Activated naive CD4-positive, alpha-beta T cell treated with Interleukin-2 at 50 U/mL for 16 hours (primary cell): ENCODE measurements at places on chromosomes 16 and 17.

- DNase-seq = no peak
Observed at GRCh38 chr16:58426966-58427365, 34.7 kb downstream of the GINS3 start.

DNA sequence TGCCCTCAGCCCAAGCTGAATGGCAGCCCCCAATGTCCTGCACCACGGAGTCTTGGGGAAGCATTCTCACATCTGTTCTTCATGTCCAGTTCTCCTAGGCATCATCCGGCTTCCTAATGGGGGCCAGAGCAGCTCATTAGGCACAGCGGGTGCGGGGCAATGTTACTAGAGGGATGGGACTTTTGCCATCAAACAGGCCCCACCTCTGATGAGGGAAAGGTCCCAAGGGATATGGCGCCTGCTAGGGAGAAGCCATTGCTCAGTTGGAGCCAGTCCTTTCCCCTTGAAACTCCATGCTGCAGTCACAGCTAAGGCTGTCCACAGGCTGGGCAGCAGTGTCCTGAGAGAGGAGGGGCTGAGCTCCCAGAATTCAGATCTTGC lies 1.7 kb upstream of the DPH1 start:
- DNase-seq = no peak

GRCh38 chr17:70295731-70296130 lies 126.4 kb downstream of the KCNJ2 start:
- DNase-seq = no peak

- no peak for DNase-seq
Observed at GRCh38 chr16:54934481-54935265, 4.0 kb downstream of the IRX5 start.

DNA sequence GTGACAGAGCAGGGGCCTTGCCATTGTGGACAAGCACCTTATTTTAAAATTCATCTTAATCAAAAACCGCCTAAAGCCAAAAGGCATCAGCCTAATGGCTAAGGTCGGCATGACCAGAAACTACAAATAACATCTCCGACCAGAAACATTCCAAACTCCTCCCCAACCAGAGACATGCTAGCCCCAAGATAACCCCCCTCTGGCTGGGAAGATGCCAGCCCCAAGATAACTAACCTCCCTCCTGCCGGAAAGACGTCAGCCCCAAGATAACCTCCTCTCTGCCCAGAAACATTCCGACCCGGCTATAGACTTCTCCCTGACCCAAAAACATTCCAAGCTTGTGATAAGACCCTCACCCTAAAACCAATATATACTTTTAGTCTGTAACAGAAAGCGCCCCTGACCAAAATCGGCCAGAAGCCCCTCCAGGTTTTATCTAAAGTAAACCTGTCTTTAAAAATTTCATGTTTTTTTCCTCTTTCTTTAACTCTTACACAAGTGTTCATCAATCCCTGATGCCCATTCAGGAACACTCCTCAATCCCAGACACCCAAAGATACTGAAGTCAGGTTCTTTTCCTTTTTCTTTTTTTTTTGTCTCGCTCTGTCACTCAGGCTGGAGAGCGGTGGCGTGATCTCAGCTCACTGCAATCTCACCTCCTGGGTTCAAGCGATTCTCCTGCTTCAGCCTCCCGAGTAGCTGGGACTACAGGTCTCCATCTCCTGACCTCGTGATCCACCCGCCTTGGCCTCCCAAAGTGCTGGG lies 32.7 kb downstream of the TLE7 start:
- DNase-seq = no peak

DNA sequence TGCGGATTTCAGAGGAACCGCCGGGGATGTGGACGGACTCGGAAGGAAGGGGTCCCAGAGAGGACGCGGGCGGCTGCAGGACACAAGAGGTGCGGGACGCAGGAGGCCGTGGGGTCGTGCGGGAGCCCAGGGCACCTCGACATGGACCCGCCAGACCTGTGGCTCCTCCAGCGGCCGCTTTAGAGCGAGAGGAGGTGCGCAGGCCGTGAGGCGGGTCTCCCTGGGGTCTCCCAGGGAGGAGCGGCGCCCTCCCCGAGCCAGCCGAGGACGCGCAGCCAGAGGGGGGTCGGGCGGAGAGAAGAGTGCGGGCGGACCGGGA lies 6.8 kb upstream of the FLYWCH1 start:
- peak; percentile 24 for DNase-seq

DNA sequence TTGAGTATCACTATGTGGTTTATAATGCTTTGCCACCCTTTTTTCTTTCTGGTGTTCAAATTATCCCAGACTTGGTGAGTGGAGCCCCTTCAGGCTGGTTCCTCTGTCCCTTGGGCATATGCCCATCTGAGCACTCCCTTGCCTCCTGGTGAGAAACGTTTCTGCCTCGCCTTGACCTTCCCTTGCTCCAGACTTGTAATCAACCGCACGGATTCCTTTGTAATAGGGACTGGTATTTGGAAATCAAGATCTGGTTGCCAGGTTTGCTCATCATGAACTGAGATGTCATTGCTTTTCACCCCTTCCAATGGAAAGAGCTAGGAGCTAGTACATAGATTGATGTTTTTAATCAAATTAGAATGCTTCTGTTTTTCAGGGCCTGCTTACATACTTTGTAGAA lies 43.7 kb downstream of the SEC14L1 start:
- no peak for DNase-seq

- DNase-seq = no peak
Observed at GRCh38 chr17:6654841-6655731, 3.5 kb downstream of the C17orf100 start.

- DNase-seq = peak; percentile 13
Observed at GRCh38 chr17:9022573-9023391, 1.5 kb downstream of the NTN1 start.

- no peak for DNase-seq
Observed at GRCh38 chr17:9139695-9140094, 118.4 kb downstream of the NTN1 start.

DNA sequence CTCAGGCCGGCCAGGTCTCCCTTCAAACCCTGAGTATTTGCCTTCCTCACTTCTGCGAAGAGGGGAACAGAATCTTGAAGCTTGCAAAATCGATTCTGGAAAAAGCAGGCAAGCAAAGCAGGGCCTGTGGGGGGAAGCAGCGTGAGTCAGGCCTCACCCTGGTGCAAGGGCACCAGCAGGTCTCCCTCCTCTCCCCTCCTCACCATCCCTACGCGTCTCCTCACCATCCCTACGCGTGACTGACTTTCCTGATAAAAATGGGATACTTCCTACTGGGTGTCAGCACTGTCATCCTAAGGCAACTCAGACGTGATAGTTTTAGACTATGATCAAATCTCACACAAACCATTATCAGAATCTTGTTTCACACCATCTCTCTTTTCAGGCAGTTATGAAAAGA lies 12.1 kb downstream of the CMTM3 start:
- no peak for DNase-seq

DNA sequence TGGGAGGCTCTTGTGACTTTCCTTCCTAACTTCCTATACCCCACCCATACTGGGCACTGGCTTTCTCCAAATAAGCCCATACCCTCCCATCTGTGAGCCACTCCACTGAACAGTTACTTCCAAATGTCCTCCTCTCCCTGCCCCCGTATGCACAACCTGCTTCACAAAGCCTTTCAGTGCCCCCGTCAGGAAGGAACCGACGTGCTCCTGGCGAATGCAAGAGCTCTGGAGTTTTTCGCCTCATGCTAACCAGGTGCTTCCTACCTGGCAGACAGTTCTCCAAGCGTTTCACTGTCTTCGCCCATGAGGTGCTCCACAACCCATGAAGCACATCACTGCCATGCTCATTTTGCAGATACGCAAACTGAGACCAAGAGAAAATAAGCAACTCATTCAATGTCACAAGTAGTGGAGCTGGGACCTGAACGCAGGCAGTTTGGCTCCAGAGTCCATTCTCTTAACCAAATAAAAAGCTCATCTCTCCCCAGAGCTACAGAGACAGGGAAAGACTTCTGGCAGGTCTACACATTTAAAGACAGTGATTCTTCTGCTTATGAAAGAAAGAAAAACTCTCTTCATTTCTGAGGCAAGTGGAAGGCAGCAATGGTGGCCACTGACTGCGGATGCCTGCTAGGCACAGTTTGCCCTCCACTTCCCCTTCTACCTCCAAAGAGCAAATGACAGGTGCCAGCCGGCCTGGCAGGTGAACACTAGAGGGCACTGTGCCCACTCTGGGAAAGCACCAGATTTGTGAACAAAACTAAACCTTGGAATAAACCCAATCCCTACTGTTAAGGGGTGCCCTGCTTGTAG lies 23.8 kb downstream of the SPHK1 start:
- DNase-seq = peak; percentile 74
